HepG2 (cell line): ENCODE measurements at places on chromosomes 6 and 20. TPM values are rescaled to one million over a fixed set of nuclear protein-coding genes. Genes with fewer than 3 reads are reported as not detected.
A peak's percentile ranks its signal among the peaks of the same experiment; 100 is the strongest.

- no peak overlapping the region for H3K4me3 ChIP-seq
- no peaks in the 10 kb centered on the region for H3K36me3 ChIP-seq
- no peaks in the 10 kb centered on the region; the same call in 2 of the 3 replicates for H3K27me3 ChIP-seq
- no peak overlapping the region for H3K27ac ChIP-seq
Measured at GRCh38 chr6:131122516-131122915, 12.8 kb upstream of the AKAP7 start.

DNA sequence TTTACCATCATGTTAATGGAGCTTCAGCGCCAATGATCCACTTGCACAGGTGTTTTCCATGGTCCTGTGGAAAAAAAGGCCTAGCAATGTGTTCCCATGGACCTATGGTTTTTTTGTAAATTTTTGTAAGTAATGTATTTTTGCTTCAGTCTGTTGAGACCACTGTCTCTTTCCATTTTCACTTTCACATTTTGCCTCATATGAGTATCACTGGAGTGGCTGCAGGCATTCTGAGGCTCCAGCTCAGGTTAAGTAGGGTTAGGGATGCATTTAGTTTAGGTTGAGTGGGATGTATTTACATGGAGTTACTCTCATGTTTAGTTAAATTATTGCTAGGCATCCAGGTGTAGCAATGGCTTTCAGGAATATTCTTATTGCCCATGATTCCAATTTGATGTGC is 19.2 kb upstream of the LMBRD1 start:
- no peak overlapping the region for H3K4me3 ChIP-seq
- H3K4me1 ChIP-seq, result 0 out of 2 replicates have a peak, but pooled peaks cover 5% of the 10 kb centered on the region
- DNase-seq, result no peak
- no peak overlapping the region for H3K27ac ChIP-seq

DNA sequence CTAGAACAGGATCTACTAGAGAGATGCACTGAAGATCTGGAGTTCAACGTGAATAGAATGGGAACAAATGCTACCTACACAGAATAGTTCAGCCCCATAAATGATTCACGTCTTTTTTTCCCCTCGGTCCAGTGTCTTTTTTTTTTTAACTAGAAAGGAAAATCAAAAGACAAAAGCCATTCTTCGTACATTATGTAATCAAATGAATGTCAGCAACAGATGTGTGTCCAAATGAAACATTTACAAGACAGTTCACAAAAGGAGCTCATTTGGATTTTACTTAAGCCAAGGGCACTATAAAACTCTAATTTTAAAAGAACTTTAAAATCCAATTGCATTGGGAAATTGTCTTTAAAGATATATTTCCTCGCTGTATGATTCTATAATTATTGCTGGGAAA is 42.4 kb downstream of the FAM184A start:
- no peak overlapping the region for H3K4me3 ChIP-seq
- no peak overlapping the region for H3K27ac ChIP-seq
- H3K4me1 ChIP-seq, result peaks cover 12% of the 10 kb centered on the region
- no peaks in the 10 kb centered on the region for H3K27me3 ChIP-seq

DNA sequence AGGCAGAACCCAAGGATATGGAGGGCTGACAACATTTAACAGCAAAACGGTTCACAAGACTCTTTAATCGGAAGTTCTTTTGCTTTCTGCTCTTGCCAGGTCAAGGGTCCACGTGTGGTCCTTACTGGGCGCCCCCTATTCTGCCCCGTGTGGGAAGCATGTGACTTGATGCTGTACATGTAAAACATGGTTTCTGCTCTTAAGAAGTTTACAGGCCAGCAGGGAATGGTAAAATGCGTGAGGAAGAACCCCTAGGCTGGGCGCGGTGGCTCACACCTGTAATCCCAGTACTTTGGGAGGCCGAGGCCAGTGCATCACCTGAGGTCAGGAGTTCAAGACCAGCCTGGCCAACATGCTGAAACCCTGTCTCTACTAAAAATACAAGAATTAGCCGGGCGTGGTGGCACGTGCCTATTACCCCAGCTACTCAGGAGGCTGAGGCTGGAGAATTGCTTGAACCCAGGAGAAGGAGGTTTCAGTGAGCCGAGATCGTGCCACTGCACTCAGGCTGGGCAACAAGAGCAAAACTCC is 19.3 kb downstream of the ZNF217 start:
- DNase-seq, result no peak
- H3K27ac ChIP-seq, result no peak overlapping the region
- peaks cover 85% of the 10 kb centered on the region for H3K36me3 ChIP-seq
- H3K27me3 ChIP-seq, result no peaks in the 10 kb centered on the region

- peak overlapping the region; percentile 51 for H3K4me3 ChIP-seq
- DNase-seq, result no peak
- no peaks in the 10 kb centered on the region for H3K27me3 ChIP-seq
- H3K36me3 ChIP-seq, result no peaks in the 10 kb centered on the region
- peak overlapping the region; percentile 78 for H3K27ac ChIP-seq
Measured at GRCh38 chr20:17875981-17876385, 92.6 kb downstream of the SNX5 start.

DNA sequence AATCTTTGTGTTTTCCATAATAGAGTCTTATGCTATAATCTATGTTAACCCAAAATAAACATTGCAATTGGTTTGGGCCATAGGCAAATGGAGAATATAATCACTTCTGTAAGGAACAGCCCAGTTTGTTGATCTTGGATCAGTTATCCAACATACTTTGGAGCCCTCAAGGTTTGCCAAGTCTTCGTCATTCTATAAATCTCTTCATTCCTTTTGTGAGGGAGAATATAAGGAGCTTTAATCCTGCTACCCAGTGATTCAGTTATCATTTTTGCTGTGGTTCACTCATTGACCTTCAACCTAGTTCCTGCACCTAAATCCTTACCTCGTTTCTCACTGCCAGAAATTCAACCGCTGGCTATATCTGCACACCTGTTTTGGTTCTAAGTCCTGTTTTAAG is 500.3 kb upstream of the PTCHD4 start:
- no peak for DNase-seq
- H3K36me3 ChIP-seq, result no peaks in the 10 kb centered on the region
- H3K4me1 ChIP-seq, result no peaks in the 10 kb centered on the region
- H3K4me3 ChIP-seq, result no peak overlapping the region

- H3K27me3 ChIP-seq, result no peaks in the 10 kb centered on the region
- H3K27ac ChIP-seq, result no peak overlapping the region
- no peaks in the 10 kb centered on the region for H3K36me3 ChIP-seq
- DNase-seq, result no peak
Measured at GRCh38 chr6:99143108-99143861, 195.5 kb upstream of the FBXL4 start.

- no peak for DNase-seq
- no peak overlapping the region for H3K4me3 ChIP-seq
- peaks cover 1% of the 10 kb centered on the region for H3K36me3 ChIP-seq
- no peak overlapping the region for H3K27ac ChIP-seq
- no peaks in the 10 kb centered on the region for H3K27me3 ChIP-seq
Measured at GRCh38 chr6:1695546-1696462, 86.1 kb downstream of the FOXC1 start.

- H3K36me3 ChIP-seq, result peaks cover 2% of the 10 kb centered on the region; the same call in 1 of the 2 replicates
- 0 out of 2 replicates have a peak, but pooled peaks cover 12% of the 10 kb centered on the region for H3K4me1 ChIP-seq
- no peak overlapping the region for H3K4me3 ChIP-seq
- H3K27me3 ChIP-seq, result no peaks in the 10 kb centered on the region
- H3K27ac ChIP-seq, result no peak overlapping the region
Measured at GRCh38 chr6:107246972-107247615, 131.8 kb upstream of the BEND3 start.

- H3K36me3 ChIP-seq, result no peaks in the 10 kb centered on the region
- H3K4me3 ChIP-seq, result no peak overlapping the region
- H3K27me3 ChIP-seq, result no peaks in the 10 kb centered on the region
- no peaks in the 10 kb centered on the region for H3K4me1 ChIP-seq
- DNase-seq, result no peak
- no peak overlapping the region for H3K27ac ChIP-seq
Measured at GRCh38 chr6:129188795-129189194, 305.9 kb downstream of the LAMA2 start.

- DNase-seq, result no peak
- H3K4me3 ChIP-seq, result no peak overlapping the region
- no peaks in the 10 kb centered on the region for H3K4me1 ChIP-seq
- no peaks in the 10 kb centered on the region for H3K36me3 ChIP-seq
Measured at GRCh38 chr6:170445971-170446370, 107.1 kb downstream of the PSMB1 start.

DNA sequence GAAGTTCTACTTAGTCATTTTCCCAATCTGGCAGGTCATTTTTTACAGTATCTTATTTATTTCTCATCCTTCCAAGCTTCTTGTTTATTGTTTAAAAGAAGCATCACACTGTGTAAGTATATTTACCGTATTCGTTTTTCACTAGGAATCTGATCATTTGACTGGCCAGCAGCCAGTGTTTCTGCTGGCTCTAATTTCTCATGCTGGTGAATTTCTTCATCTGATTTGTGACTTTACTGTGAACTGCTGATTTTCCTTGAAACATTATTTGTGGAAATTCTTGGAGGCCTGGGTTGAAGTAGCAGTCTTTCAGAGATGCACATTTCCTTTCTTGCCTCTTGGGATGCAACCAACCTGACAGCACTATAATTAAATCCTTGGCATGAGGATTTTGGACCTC is 65.9 kb downstream of the PREP start:
- no peaks in the 10 kb centered on the region for H3K4me1 ChIP-seq
- H3K27me3 ChIP-seq, result no peaks in the 10 kb centered on the region
- no peak overlapping the region for H3K27ac ChIP-seq
- H3K4me3 ChIP-seq, result no peak overlapping the region
- peaks cover 21% of the 10 kb centered on the region; the same call in 2 of the 3 replicates for H3K36me3 ChIP-seq

- no peaks in the 10 kb centered on the region for H3K27me3 ChIP-seq
- no peak for DNase-seq
- H3K36me3 ChIP-seq, result no peaks in the 10 kb centered on the region
- H3K4me3 ChIP-seq, result peak overlapping the region; percentile 77
- H3K27ac ChIP-seq, result no peak overlapping the region
Measured at GRCh38 chr6:122788208-122788607, 850 bp upstream of the SMPDL3A start.

DNA sequence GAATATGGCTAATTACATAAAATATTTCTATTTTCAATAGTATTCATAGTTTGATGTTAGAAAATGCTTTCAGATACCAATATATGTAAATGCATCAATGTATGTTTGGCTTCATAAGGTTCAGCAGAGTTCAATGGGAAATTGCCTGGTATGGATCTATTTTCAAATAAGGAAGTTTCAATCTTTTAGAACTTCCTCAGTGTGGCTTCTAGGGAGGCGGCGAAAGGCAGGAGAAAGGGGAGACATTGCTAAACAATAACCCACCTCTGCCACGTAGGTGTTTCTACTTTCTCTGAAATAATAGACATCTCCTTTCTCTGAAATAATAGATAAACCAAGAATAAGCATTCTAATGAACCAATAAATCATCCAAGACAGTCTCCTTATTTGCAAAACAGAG is 237.7 kb upstream of the RAB32 start:
- no peaks in the 10 kb centered on the region for H3K27me3 ChIP-seq
- H3K4me3 ChIP-seq, result no peak overlapping the region
- no peaks in the 10 kb centered on the region for H3K4me1 ChIP-seq
- DNase-seq, result no peak
- no peak overlapping the region for H3K27ac ChIP-seq
- no peaks in the 10 kb centered on the region for H3K36me3 ChIP-seq

DNA sequence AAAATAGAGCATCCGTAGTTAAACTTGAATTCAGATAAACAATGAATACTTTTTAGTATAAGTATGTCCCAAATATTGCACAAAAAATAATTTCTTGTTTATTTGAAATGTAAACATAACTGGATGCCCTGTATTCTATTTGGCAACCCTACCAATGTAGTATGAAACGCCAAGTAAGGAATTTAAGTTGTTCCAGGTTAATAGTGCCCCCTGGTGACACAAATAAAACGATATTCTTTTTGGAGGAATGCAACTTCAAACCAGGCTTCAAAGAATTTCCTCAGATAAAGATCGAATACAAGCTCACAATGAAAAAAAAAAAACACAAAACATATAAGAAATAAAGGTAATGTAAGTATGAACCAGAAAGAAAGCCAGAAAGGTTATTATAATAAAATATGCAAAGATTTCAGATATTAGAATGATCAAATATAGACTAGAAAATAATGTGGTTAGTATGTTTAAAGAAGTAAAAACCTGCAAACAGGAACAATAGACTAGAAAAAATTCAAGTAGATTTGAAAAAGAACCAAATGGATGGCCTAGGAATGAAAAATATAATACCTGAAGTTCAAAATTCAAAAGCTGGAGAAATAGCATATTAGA is 18.4 kb upstream of the AKAP7 start:
- no peak overlapping the region for H3K4me3 ChIP-seq
- peak; percentile 68 for DNase-seq

GRCh38 chr6:126913651-126914050 is 204.8 kb upstream of the RSPO3 start:
- no peaks in the 10 kb centered on the region for H3K36me3 ChIP-seq
- no peak overlapping the region for H3K4me3 ChIP-seq
- H3K27me3 ChIP-seq, result no peaks in the 10 kb centered on the region

GRCh38 chr20:41453010-41453950 is 86.7 kb upstream of the EMILIN3 start:
- no peak overlapping the region for H3K27ac ChIP-seq
- DNase-seq, result no peak
- no peak overlapping the region for H3K4me3 ChIP-seq
- H3K36me3 ChIP-seq, result peaks cover 79% of the 10 kb centered on the region

Gene ACTL10
- total RNA-seq, result not detected in 2 replicates

Gene RBPJL
- not detected in 2 replicates for total RNA-seq

Gene FLRT3
- total RNA-seq, result 0.28 and 0.44 TPM in 2 replicates

Gene SLPI
- not detected in 2 replicates for total RNA-seq

Gene PNLDC1
- not detected in 2 replicates for total RNA-seq

Gene SLA2
- total RNA-seq, result 1.6 and 1.8 TPM in 2 replicates

Gene COL11A2
- total RNA-seq, result 0.29 and 0.55 TPM in 2 replicates
